Activated T-cell treated with anti-CD3 and anti-CD28 coated beads for 4 hours (primary cell): ENCODE measurements at places on chromosomes 7 and 10.

DNA sequence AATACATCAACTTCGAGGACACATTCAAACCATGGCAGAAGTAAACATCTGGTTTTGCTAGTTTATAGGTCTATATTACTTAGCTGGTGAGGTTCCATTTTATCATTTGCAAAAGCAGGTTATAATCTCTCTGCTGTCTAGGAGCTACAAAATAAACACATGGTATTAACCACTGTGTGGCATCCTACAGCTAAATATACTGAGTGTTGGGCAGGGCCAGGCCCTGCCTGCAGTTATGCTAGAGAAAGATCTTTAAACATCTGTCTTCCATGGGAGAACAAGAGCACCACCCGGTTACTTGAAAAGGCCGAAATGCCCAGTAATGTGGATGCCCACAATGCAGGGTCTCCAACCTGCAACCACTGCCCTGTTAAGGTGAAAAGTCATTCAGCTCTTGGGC lies 20.6 kb upstream of the FKBP9 start:
- no peak for DNase-seq

DNA sequence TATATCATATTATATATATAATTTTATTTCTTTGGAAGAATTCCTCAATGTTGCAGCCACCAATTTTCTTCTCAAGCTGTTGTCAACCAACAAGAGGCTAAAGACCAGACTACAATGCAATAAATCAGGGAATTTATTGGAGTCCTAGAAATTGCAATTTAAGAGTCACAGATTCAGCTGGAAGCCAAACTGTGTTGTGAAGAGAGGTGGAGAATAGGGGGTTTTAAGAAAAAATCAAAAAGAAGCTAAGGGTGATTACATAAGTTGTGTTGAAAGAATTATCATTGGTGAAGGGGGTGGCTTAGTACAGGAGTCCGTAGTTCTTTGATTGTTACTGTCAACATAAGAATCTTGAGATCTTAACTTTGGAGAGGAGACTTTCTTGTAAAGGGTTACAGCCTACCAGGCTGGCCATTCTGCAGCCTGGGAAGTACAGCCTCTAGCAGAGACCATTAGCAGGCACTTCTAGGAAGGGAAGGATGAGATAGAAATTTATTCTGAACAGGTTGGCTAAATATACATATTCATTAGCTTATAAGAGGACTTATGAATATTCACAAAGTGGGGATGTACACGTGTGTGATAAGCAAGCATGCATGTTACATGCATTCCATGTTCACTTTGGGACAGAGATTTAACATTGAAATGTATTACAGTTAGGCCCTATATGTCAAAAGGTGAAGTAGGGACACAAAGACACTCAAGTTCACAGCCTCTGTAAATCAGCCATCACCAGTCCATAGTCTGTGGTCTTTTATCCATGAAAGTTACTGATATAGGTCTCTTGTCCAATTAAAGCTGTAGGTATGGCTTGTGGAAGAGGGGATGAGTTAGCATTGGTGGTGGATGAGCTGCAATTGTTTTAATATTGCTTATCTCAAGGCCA lies 8.3 kb upstream of the TMEM168 start:
- DNase-seq = no peak

- no peak for DNase-seq
Measured at GRCh38 chr10:71512761-71513539, 116.2 kb downstream of the CDH23 start.

- DNase-seq = no peak
Measured at GRCh38 chr7:26696161-26696560, 168.2 kb downstream of the SKAP2 start.

GRCh38 chr7:44727158-44727936 lies 21.3 kb upstream of the ZMIZ2 start:
- no peak for DNase-seq

DNA sequence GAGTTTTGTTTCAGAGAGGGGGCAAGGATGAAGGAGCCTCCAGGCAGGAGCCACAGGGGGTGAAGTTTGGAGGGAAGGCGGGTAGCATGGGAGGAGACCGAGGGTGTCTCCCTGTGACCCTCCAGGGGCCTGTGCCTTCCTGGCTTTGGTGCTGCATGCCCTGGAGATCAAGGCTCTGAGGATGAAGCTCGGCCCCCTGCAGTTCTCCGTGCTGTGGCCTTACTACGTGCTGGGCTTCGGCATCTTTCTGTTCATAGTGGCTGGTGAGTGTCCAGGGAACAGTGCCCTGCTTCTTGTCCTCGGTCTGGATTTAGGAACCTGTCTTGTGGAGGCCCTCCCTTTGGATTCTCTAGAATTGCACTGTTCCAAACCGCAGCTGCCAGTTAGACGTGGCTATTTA lies 9.2 kb upstream of the ZSCAN25 start:
- DNase-seq = no peak
